ENCODE measurements at places on chromosomes 4 and X.

- DNase-seq, result no peak
Observed at GRCh38 chrX:155028877-155029291, 2.2 kb downstream of the FUNDC2 start.

GRCh38 chr4:102298716-102299115 lies 46.6 kb downstream of the SLC39A8 start:
- no peak for DNase-seq

GRCh38 chr4:98490251-98490650 lies 168.2 kb downstream of the TSPAN5 start:
- no peak for DNase-seq

DNA sequence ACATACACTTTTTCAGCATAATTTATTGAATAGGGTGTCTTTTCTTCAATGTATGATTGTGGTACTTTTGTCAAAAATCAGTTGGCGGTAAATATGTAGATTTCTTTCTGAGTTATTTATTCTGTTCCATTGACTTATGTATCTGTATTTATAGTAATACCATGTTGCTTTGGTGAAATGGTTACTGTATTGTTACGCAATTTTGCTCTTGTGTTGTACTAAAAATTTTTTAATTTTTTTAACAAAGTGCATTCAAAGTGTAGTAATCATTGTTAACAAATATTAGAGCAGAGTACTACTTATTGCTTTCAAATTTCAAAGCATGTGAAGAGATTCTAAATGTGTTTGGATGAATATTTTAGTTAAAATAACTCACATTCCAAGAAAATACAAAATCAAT lies 915.4 kb downstream of the PCDH19 start:
- no peak for DNase-seq

DNA sequence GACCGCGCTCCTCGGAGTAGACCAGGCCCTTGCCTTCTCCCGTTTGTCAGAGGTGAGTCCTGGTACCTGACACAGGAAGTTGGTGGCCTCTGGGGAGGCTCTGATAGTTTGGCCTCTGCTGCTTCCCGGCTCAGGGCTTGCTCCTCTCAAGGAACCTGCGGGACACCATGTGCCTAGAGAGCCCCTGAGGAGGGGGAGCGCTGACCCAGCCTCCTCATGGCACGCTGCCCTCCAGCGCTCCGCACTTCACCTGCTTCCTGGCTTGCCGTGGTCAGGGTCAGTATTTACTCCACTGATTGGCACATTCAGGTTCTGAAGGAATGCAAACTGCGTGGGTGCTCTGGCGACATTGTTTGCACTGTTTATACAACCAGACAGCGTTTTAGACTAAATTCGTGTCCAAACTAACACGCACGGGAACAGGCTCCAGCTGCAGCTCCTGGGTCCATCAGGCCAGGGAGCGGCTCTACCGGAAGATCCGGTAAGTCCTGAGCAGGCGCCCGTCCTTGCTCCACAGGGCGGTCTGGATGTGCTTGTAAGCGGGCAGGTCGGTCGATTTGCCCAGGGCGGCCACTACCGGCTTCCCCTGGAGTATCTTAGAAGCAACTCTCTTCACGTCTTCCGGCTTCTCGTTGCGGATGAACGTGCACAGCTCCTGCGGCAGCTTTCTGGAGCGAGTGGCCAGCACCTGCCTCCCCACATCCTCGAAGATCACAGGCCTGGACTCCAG lies 121.6 kb upstream of the GRID2 start:
- no peak for DNase-seq

DNA sequence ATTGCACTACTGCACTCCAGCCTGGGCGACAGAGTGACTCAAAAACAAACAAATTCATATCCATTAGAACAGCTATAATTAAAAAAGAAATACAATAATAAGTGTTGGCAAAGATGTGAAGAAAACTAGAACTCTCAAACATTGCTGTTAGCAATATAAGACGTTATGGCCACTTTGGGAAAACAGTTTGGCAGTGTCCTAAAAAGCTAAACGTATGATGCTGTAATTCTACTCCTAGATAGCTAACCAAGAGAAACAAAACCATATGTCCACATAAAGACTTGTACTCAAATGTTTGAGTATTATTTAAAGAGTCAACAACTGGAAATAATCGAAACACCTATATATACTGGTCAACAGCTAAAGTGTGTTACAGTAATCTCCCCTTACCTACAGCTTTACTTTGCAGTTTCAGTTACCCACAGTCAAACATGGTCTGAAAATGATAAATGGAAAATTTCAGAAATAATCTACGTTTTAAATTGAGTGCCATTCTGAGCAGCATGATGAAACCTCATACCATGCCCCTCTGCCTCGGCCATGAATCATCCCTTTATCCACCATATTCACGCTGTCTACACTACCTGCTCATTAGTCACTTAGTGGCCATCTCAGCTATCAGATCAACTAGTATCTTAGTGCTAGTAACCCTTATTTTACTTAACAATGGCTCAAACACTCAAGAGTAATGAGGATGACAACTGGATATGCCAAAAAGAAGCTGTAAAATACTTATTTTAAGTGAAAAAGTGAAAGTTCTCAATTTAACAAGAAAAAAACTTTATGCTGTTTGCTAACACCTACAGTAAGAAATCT lies 4.9 kb downstream of the ELF2 start:
- DNase-seq, result no peak

DNA sequence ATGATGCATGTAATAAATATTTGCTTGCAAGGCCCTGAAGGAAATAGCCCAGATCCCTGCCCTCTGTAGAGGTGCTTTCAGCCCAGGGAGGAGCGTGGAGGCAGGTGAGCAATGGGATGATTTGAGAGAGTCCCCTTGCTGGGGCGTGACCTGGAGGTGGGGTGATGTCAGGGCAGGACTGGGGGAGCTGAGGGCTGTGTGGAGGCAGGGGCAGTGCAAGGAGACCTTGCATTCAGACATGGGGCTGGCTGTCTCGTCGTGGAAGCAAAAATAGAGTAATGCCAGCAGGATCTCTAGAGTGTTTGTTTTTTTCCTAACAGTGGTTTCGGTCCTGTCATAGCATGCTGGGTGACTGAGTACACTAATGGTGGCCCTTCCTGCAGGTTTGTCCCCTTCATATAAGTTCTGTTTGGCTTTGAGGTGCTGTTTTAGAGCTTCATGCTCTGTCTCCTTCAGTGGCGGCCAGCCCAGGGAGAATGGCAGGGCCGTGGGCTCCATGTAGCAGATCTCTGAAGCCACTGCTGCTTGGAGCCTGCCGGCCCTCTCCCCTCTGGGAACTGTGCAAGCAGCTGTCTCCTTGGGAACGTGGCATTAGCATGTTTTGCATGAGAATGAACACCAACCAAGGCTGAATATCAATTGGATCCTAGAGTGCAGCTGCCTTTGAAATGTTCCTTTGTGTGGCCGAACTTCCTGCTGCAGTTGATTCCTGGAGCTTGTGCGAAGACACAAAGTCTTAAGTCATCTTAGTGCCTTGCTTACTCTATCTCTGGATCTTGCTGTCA lies 39.3 kb upstream of the CLDN34 start:
- DNase-seq, result no peak

GRCh38 chr4:121376556-121376955 lies 4.3 kb downstream of the QRFPR start:
- DNase-seq, result no peak

- DNase-seq, result no peak
Observed at GRCh38 chr4:186258216-186258811, 7.7 kb upstream of the F11 start.

DNA sequence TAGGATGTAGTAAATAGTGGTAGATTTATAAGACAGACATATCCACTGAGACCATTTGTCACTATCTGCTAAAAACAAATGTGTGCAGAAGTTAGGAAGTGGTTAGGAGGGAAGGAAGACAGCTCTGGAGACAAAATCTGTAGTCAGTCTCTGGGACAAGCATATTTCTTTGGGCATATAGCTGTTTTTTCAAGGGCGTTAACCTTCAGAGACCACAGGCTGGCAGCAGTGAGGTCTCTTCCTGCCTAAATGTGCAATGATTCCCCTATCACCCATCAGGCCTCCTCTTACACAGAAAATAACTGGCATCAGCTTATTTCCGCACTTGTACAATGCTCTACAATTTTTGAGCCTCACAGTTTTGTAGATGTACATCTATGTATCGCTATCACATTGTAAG lies 6.5 kb downstream of the TMEM150C start:
- DNase-seq, result no peak

- DNase-seq, result no peak
Observed at GRCh38 chr4:23463071-23463470, 426.8 kb downstream of the PPARGC1A start.

DNA sequence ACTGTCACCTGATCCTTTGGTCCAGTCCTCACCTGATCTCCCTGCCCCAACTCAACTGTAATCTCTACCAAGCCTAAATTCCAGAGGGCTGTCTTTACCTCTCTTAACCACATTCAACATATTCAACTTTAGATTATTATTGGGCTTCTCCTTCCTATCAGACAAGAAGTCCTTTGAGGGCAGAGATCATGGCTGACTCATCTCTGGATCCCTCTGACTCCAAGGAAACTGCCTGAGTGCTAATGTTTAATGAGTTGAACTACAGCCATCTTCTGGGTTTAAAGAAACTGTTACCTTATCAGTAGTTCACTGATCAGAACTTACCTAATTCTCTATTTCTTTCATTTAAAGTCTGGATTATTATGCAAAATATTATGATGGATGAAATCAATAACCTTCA lies 135.7 kb downstream of the GPC3 start:
- DNase-seq, result no peak

DNA sequence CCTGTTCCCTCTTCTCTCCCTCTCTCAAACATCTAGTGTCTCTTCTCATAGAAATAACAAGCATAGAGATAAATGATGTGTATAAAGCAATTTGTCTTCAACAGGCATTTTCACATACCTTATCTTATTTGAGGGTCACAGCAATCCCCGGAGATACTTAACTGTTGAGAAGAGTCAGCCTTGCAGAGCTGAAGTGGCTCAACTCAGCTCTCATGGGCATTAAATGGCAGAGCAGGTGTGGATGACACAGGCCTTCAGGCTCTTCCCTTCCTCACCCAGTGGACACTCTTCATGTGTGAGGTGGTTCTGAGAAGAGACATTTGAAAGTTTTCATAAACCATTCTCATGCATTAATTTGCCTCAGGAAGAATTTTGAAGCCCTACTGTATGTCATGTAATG lies 134.2 kb downstream of the AFF2 start:
- no peak for DNase-seq

- DNase-seq, result no peak
Observed at GRCh38 chrX:15468036-15468435, 25.1 kb downstream of the PIR start.

DNA sequence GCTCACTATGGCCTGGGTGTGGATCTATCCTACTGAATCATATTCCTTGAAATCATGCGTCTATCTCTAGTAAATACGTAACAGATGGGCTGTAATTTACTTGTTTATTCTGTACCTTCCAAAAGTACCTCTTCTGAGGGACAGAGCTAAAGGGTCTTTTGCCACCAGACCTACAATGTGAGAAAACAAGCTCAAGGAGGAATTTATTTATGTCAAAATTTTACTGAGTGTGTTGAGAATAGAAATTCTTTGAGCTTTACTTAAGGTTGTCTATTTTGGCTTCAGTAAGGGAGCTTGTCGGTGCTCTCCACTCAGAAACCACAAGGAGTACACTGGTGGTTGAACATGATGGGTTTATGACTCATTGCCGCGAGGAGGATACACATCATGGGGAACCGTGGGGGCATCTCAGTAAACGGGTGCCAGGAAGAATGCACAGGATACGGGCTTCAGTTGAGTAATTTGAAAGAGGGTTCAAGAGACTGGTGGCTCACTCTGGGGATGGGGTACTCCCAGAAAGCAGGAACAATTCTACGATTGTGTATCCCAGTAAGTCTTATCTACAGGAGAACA lies 3.0 kb downstream of the ANK2 start:
- no peak for DNase-seq

DNA sequence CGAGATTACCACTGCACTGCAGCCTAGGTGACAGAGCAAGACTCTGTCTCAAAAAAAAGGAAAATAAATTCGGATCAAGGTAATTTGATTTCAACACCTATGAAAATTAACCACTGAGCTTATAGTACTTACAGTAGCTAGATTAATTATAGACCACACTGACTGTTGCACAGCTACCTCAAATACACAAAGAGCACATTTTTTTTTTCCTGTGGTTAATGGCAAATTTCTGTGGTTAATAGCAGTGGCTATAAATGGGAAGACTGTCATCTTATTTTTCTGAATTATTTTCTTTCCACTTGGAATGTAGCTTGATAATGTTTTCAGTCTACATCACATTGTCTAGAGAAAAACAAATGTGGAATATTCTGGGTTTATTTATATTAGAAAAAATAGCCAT lies 1661.6 kb upstream of the PCDH7 start:
- no peak for DNase-seq

- no peak for DNase-seq
Observed at GRCh38 chrX:51837921-51838320, 55.5 kb upstream of the MAGED1 start.

DNA sequence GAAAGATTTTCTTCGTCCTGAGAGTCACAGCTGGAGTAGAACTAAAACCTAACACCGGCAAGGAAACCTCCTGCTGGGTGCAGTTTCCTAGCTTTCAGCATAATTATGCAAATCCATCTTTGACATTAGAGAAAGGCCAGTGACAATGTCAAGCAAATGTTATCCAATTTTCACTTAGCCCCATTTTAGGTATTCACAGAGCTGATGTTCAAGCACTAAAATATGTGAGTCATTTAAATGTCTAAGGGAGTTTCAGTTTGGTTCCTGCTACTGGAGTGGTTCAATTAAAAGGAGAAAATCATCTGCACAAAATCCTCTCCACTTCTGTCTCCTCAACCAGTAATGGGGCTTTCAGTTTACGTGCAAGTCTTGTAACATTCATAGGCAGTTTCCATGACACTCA lies 37.1 kb upstream of the AMOT start:
- DNase-seq, result no peak

DNA sequence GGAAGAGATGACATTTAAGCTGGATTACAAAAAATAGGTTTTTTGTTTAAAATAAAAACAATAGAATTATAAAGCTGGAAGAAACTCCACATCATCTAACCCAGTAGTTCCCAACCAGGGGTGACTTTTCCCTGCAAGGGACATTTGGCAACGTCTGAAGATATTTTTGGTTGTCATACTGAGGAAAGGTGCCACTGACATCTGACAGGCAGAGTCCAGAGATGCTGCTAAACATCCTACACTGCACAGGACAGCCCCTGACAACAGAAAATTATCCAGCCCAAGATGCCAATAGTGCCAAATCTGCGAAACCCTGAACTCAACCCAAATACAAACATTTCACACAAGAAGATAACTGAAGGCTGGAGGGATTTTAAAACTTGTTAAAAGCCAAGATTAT lies 18.5 kb downstream of the TAB3 start:
- DNase-seq, result no peak

GRCh38 chrX:2351999-2352995 lies 148.5 kb downstream of the DHRSX start:
- DNase-seq, result no peak

GRCh38 chr4:87961993-87962392 lies 13.5 kb upstream of the SPP1 start:
- no peak for DNase-seq

- DNase-seq, result no peak
Observed at GRCh38 chr4:25943805-25944204, 29.8 kb downstream of the SMIM20 start.

DNA sequence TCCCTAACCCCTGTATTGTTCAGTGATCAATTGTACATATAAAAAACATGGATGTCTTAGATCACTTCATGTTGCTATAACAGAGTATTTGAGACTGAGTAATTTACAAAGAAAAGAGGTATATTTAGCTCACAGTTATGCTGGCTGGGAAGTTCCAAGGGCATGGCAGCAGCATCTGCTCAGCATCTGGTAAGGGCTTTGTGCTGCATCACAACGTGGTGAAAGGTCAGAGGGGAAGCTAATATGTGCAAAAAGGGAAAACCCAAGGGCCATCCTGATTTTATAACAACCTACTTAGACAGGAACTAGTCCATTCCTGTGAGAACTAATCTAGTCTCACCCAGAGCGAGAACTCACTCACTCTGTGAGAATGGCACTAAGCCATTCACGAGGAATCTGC lies 128.2 kb upstream of the OTUD4 start:
- DNase-seq, result no peak
